ENCODE measurements at places on chromosomes 11 and 22.

GRCh38 chr11:8298801-8299786 lies 35.4 kb upstream of the LMO1 start:
- DNase-seq: no peak
- no peaks in the 10 kb centered on the region for H3K27me3 ChIP-seq
- H3K36me3 ChIP-seq: no peaks in the 10 kb centered on the region
- no peak overlapping the region for H3K4me3 ChIP-seq

DNA sequence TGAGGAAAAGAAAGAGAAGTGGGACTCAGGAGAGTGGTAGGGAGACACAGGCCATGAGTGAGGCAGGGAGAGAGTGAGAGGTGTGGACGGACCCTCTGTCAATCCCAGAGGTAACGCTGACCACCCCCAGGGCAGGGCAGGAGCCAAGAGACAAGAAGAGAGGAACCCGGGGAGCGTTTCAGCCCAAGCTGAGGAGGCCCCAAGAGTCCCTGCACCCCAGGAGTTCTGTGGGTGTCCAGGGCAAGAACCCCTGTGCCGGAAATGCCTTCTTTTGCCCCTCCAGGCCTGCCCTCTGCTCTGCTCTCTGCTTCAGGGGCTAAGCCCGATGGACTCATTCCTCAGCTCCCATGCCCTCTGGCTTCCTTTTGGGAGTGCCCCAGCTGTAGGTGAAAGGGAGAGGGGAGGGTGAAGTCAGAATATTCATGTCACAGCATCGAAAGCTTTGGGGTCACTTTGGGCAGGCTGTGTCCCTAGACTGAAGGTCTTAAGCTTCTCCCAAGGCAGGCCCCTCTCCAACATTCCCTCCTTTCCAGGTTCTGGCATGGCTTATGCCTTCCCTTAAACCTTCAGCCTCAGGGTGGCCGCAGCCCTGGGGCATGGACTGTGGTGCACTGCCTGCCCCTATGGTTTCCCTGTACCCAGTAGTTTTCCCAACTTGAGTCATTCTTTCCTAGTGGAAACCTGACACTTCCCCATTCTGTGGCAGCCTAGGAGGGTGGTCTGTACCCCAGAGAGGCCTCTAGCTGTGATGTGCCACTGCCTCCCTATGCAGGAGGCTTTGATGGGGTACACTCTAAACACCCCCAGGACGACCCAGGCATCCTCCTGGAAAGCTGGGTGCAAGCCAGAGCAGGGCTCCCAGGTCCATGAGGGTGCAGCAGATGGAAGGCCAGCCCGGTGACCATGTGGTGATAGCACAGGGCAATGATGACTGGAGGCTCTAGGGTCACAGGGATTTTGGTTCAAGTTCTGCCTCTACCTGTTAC lies 27.1 kb downstream of the MYEOV start:
- no peak for DNase-seq
- no peak overlapping the region for H3K4me3 ChIP-seq
- H3K27me3 ChIP-seq: no peaks in the 10 kb centered on the region
- no peaks in the 10 kb centered on the region for H3K4me1 ChIP-seq
- no peak overlapping the region for H3K27ac ChIP-seq
- no peaks in the 10 kb centered on the region for H3K36me3 ChIP-seq

DNA sequence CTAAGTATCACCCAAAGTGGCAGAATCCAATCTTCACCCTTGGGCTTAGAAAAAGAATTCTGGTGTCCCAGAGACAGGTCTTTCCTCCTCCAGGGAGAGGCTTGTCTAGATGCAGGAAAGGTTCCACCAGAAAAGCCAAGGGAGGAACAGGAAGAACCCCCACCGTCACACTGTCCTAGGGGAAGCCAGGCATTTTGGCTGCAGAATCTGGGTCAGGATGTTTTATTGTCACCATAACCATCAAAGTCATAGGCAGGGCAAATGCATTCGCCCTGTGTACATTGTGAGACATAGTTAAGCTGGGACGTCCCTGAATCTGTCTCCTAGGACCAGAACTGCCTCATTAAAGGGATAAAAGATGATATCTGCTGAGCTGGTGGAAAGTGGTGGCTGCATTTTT lies 590.5 kb downstream of the OPCML start:
- no peak overlapping the region for H3K4me3 ChIP-seq
- DNase-seq: no peak
- H3K36me3 ChIP-seq: no peaks in the 10 kb centered on the region
- H3K4me1 ChIP-seq: no peaks in the 10 kb centered on the region

DNA sequence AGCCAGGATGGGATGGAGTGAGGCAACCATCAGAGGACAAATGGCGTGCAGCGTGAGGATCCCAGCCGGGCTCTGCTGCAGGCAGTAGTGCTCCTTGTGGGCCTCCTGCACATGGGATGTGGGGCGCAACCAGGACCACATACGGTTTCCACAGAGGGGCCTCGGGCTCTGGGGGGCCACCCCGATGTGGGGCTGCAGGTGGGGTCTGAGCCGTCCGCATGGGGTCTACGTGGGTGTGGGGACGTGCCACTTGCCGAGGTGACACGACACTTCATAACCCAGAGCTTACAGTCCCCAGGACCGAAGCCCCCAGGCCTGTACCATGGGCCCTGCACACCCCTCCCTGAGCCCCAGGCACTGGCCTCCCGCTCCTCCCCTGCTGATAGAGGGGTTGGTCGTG lies 10.8 kb downstream of the TTLL8 start:
- H3K27ac ChIP-seq: no peak overlapping the region
- no peak for DNase-seq
- H3K4me3 ChIP-seq: no peak overlapping the region
- no peaks in the 10 kb centered on the region for H3K27me3 ChIP-seq

DNA sequence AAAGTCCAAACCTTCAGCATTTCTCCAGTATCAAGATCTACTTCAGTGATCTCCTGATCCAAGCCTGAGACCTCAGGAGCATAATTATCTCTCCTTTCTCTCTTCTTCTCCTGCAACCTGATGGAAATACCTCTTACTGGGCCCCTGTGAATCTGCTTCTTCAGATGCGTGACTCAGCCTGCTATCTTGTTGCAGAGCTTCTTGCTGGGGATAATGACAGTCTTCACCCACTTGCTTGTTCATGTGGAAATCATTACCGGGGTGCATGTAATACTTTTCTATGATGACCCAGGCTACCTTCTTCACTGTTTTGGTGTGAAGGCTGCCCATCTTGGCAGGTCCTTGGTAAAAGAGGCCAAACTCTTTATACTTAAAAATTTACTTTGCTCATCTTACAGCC lies 140.0 kb upstream of the POU2AF2 start:
- no peak overlapping the region for H3K27ac ChIP-seq
- H3K36me3 ChIP-seq: no peaks in the 10 kb centered on the region
- H3K4me1 ChIP-seq: no peaks in the 10 kb centered on the region
- H3K4me3 ChIP-seq: no peak overlapping the region

DNA sequence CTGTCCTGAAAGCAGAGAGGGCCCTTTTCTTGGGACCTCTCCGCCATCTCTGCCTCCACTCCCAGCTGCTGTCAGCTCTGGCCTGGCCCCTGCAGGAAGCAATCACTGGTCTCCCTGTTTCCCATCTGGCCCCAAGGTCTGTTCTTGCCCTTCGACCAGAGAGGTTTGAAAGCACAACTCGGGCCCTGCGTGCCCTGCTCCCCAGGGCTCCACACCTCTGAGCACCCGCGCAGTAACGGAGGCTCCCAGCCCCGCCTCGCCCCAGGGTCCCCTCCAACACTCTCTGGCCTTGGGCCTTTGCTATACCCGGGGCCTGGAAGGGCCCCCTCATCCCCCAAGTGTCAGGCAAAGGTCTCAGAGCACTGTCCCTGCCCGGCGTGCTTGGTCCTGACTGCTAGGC lies 7.8 kb upstream of the CD81 start:
- no peak overlapping the region for H3K27ac ChIP-seq
- no peak for DNase-seq
- H3K4me1 ChIP-seq: peaks cover 25% of the 10 kb centered on the region
- H3K27me3 ChIP-seq: no peaks in the 10 kb centered on the region

DNA sequence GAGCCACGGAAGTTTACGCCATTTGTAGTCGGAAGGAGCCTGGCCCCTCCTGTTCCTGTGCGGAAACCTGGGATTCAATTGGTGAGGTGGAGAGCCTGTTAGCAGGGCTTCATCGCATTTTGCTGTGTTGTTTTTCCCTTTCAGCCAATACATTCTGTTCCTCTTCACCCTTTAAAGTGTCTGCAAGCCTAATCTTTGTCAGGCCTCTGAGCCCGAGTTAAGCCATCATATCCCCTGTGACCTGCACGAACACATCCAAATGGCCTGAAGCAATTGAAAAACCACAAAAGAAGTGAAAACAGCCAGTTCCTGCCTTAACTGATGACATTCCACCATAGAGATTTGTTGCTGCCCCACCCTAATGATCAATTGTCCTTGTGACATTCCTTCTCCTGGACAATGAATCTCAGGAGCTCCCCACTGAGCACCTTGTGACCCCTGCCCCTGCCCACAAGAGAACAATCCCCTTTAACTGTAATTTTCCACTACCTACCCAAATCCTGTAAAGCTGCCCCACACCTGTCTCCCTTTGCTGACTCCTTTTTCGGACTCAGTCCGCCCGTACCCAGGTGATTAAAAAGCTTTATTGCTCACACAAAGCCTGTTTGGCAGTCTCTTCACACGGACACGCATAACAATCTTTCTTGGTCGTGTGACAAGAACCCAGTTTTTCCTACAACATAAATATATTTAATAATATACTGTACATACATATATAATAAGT lies 37.1 kb upstream of the MMP12 start:
- H3K36me3 ChIP-seq: no peaks in the 10 kb centered on the region
- no peak overlapping the region for H3K27ac ChIP-seq
- H3K4me1 ChIP-seq: no peaks in the 10 kb centered on the region
- H3K4me3 ChIP-seq: no peak overlapping the region

DNA sequence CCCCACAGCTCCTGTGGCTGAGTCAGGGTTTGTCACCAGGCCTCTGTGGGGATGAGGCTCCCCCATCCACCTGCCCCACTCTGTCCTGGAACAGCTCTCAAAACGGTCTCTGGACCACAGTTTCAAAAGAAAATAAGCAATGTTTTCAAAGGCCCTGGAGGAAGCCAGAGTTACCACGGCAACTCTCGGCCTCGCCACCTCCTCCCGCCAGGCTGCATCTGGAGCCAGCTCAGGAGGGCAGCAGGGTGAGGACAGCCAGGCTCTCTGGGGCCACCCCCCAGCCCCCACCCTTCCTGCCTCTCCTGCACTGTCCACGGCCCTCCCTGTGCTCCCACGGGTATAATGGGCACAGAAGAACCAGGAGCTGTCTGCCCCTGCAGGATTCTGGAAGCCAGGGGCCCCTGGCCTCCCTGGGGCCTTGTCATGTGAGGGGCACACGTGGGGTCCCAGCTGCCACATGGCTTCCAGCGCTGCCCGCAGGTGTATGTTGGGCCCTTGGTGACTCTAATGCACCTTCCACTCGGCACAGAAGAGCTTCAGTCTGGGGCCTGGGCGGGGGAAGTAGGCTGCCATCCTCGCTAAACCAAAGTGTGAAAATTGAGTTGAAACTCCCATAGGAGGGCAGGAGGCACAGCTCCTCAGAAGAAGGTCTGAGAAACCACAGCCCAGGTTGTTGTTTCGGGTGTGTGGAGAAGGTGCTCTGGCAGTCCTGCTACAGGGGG lies 10.3 kb downstream of the CD81 start:
- DNase-seq: peak; percentile 57
- H3K27me3 ChIP-seq: no peaks in the 10 kb centered on the region
- H3K4me3 ChIP-seq: no peak overlapping the region
- peaks cover 49% of the 10 kb centered on the region for H3K4me1 ChIP-seq
- peak overlapping the region; percentile 58 for H3K27ac ChIP-seq

DNA sequence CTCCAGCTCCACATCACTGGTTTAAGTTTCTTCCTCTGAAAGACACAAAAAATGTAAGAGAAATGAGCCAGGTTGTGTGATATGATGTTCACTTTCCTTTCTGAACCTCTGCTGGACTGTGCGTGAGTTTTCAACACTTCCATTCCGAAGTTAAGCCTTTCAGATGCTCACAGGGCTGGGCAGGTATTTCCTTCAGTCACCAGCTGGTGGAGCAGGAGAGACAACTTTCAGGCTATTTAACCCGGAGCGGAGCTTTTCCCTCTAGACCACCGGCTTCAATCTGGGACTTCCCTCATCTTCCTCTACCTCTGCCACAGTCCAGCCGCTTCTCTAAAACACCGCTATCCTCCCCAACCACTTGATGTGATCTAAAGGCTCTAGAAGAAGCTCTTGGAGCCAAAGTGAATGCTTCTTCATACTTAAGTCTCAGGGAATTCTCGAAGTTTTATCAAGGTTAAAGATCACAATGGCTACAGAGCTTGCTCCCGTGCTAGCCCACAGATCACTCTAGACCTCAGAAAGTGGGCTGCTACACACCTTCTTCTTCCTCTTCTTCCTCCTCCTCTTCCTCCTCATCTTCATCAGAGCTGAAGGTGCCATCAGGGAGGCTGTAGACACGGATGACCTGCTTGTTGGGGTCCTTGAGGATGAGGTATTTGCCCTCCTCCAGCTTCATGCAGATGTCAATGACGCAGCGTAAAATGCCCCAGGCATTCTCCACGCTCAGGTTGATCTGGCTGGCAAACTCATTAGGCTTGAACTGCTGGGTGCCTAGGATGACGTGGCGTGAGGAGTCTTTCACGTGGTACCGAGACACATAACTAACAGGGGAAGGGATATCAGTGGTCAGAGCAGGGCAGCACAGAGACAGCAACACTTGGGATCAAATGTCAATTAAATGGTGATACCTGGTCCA lies 4.4 kb upstream of the FOXRED2 start:
- no peaks in the 10 kb centered on the region for H3K27me3 ChIP-seq
- peaks cover 6% of the 10 kb centered on the region for H3K4me1 ChIP-seq
- H3K27ac ChIP-seq: no peak overlapping the region
- peak; percentile 18 for DNase-seq

DNA sequence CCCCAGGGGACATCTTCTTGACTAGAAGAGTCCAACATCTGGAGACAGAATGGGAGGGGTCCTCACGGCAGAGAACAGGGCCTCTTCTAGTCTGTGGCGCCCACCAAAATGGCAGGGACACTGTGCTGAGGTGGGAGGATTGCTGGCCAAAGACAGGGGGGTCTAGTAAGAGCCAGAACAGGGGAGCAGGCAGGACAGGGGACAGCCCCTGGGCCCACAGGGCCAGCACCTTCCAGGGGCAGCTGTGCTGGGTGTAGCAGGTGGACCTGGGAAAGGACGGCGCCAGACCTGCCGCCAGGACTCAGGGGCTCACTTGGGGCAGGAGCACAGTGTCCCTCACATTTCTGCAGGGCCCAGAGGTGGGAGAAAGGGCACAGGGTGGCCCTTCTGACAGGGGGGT lies 858 bp upstream of the APOBEC3A start:
- H3K27me3 ChIP-seq: no peaks in the 10 kb centered on the region
- no peak overlapping the region for H3K4me3 ChIP-seq
- no peak for DNase-seq
- peaks cover 5% of the 10 kb centered on the region for H3K4me1 ChIP-seq
- no peak overlapping the region for H3K27ac ChIP-seq
